ENCODE measurements at places on chromosomes 7 and 10.

DNA sequence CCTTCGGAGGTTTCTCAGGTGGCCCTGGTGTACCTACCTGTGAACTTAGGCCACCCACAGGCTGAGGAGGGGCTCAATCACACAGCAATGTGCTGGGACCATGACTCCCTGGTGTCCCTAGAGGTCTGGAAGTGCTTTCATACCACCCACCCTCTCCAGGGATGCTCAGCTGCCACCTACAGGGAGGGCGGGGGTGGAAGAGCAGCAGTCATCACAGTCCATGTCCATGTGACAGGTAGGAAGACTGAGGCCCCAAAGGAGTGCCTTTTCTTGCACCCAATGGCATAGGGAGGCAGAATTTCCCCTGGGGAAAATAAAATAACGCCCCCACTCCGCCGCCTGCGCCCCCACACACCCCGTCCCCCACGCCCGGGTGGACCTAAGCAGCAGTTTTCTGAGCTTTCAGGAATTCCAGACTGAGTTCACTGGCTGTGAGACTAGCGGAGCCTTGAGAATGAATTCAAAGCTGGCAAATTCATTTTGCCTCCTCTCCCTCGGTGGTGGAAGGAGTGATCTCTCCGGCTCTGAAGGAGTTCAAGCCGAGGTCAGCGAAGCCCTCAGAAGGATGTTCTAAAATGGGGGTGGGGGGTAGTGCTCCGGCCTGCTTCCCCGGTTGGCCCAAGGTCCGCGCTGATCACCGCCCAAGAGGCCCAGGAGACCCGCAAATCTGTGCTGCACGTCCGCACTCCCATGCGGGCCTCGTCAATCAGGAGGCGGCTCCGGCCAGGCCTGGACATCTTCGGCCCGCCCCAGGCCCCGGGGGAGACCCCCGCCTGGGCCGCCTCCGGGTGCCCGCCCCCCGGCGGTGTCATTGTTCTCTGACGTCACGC lies 2.1 kb upstream of the ZMIZ1 start:
- DNase-seq: no peak

DNA sequence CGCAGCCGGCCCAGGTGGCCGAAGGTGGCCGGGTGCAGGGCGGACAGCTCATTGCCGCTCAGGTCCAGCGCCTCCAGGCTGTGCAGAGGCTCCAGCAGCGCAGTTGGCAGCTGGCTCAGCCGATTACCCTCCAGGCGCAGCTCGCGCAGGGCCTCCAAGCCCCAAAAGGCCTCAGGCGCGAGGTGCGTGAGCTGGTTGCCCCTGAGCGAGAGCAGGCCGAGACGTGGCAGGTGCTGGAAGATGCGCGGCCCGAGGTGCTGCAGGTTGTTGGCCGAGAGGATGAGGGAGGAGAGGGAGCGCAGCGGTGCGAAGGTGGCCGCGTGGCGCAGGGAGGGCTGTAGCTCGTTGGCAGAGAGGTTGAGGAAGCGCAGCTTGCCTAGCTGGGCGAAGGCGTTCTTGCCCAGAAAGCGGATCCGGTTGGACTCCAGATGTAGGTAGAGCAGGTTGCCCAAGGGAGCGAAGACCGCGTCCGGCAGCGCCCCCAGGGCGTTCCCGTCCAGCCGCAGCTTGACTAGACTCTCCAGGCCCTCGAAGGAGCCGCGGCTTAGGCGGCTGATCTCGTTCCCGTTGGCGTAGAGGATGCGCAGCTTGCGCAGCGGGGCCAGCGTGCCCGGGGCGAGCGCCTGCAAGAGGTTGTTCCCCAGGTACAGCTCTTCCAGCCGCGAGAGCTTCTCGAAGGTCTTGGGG lies 923 bp downstream of the TRIL start:
- no peak for DNase-seq

DNA sequence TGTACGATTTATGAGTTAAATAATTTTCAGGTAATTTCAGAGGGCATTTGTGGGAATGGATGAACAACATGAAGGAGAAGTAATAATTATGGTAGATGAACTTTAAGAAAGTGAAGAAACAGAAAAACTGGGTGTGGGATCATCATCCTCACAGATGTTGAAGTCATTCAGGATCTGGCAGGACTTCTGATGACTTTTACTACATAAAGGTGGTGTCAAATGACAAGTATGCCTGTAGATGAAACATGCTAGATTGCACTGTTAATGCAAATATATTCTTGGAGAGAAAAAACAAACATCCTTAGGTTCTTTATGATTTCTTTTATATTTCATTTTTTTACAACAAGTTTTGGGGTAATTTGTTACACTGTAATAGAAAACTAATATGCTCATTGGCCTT lies 230.2 kb downstream of the PCLO start:
- DNase-seq: no peak

DNA sequence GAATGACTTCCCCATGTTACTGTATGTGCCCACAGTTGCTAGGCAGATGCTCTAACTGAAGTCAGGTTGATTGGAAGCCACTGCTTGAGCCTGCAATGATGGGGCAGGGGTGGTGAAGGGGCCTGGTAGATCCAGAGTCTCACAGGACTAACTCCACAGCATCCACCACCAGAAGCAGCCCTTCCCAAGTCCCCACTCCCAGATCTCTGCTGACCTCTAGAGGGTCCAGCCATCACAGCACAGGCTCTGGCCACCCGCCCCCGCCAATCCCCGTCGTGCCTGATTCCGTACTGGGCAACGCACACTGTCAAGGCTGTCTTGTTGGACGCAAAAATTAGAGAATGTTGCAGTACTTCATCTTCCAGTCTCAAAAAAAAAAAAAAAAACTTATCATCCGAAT lies 136.8 kb upstream of the PDE1C start:
- no peak for DNase-seq

- no peak for DNase-seq
Measured at GRCh38 chr7:92435542-92435941, 11.7 kb upstream of the GATAD1 start.

DNA sequence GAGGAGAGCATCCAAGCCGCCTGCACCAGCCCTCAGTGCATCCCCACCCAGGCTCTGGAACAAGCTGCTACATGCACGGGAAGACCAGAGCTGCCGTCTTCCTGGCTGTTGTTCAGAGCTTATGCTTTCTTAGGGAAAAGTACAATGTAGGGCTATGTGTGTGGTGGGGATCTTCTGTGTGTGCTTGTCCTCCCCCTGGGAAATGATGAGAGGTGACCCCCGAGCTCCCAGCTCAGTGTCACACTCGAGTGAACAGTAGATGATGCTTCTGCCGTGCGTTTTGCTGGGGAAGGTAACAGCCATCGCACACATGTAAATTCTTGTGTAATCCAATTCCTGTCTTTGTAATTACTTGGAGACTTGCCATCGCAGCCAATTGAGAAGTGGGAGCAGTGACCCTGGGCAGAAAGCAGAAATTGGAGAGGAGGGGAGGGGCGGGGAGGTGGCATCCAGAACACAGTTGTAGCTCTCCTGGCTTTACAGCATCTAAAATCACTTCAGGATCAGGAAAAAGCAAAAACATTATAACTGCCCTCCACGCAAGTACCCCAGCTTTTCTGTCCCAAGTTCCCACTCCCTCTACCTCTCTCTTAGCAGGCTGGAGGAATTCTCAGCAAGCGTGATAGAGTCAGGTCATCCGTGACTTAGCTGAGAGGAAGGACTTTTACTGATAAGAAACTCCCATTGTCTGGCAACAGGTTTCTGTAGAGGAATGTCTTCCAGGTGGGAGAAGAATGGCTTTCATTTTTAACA lies 149.6 kb downstream of the TCF7L2 start:
- DNase-seq: no peak

GRCh38 chr10:26367771-26368170 lies 70.4 kb upstream of the APBB1IP start:
- no peak for DNase-seq

GRCh38 chr10:37754538-37755323 lies 102.7 kb downstream of the ZNF248 start:
- no peak for DNase-seq

GRCh38 chr7:157522954-157523353 lies 186.2 kb downstream of the DNAJB6 start:
- DNase-seq: no peak

Data from activated CD8-positive, alpha-beta memory T cell treated with anti-CD3 and anti-CD28 coated beads for 1 hour (primary cell).